Bronchus fibroblast of lung (primary cell): ENCODE measurements at places on chromosomes 13 and 19. TPM values are rescaled to one million over a fixed set of nuclear protein-coding genes. Genes with fewer than 3 reads are reported as not detected.

The ZNF846 gene
- total RNA-seq: 3.1 and 4.7 TPM in 2 replicates

The THSD8 gene
- not detected in 2 replicates for total RNA-seq

The CNN1 gene
- 9.1 and 9.2 TPM in 2 replicates for total RNA-seq

The GPR4 gene
- total RNA-seq: under 0.01 and 0.17 TPM in 2 replicates

The MIA gene
- not detected in 2 replicates for total RNA-seq

The C19orf18 gene
- total RNA-seq: not detected in 2 replicates

The PCDH20 gene
- total RNA-seq: not detected in 2 replicates

The PCP2 gene
- not detected in 2 replicates for total RNA-seq

The ATP4B gene
- not detected in 2 replicates for total RNA-seq

The ATP4A gene
- total RNA-seq: not detected in 2 replicates

The BRSK1 gene
- total RNA-seq: 4.9 and 5.8 TPM in 2 replicates

The ABCA7 gene
- 2.8 and 3.0 TPM in 2 replicates for total RNA-seq

The RHPN2 gene
- 2.1 and 2.9 TPM in 2 replicates for total RNA-seq

The TDRD12 gene
- total RNA-seq: 0.15 and 0.17 TPM in 2 replicates

The ZNF208 gene
- total RNA-seq: not detected in 2 replicates

The PRR19 gene
- total RNA-seq: 0.84 and 1.0 TPM in 2 replicates

The FKRP gene
- 19.5 and 29.6 TPM in 2 replicates for total RNA-seq

The SLC6A16 gene
- 0.59 TPM in 1 of 2 replicates, not detected in the other for total RNA-seq

The TMEM59L gene
- under 0.01 TPM in 1 of 2 replicates, not detected in the other for total RNA-seq

The FAM83E gene
- 0.45 and 0.50 TPM in 2 replicates for total RNA-seq

The MBD3L2 gene
- total RNA-seq: not detected in 2 replicates

The IL11 gene
- 2.4 and 10.4 TPM in 2 replicates for total RNA-seq

The KLK12 gene
- total RNA-seq: not detected in 2 replicates

The FBXO27 gene
- 2.7 and 3.6 TPM in 2 replicates for total RNA-seq

The LILRB3 gene
- not detected in 2 replicates for total RNA-seq

The PALM3 gene
- total RNA-seq: 0.15 and 0.17 TPM in 2 replicates

The IFNL4 gene
- not detected in 2 replicates for total RNA-seq

The ZNF333 gene
- 7.6 and 11.7 TPM in 2 replicates for total RNA-seq

The ICAM4 gene
- 3.9 and 4.6 TPM in 2 replicates for total RNA-seq

The ZNF723 gene
- not detected in 2 replicates for total RNA-seq

The ZSCAN5C gene
- total RNA-seq: not detected in 2 replicates

The MAP4K1 gene
- under 0.01 and 0.34 TPM in 2 replicates for total RNA-seq

The ZNF724 gene
- total RNA-seq: 8.2 and 9.2 TPM in 2 replicates

The TEX29 gene
- total RNA-seq: not detected in 2 replicates

The GRIN2D gene
- total RNA-seq: 0.15 and 0.34 TPM in 2 replicates

The BRD4 gene
- 13.8 and 14.0 TPM in 2 replicates for total RNA-seq

The NUDT19 gene
- 6.2 and 7.6 TPM in 2 replicates for total RNA-seq

The SIAH3 gene
- total RNA-seq: under 0.01 TPM in 1 of 2 replicates, not detected in the other

The ANKLE1 gene
- total RNA-seq: 1.5 TPM in 2 replicates

The KLHL26 gene
- total RNA-seq: 2.8 and 3.4 TPM in 2 replicates

The REX1BD gene
- total RNA-seq: 73.0 and 79.5 TPM in 2 replicates

The FCHO1 gene
- total RNA-seq: 1.0 and 1.8 TPM in 2 replicates

The PBX4 gene
- total RNA-seq: 1.2 and 3.2 TPM in 2 replicates

The HSPB6 gene
- total RNA-seq: 20.1 and 22.5 TPM in 2 replicates

The TMEM38A gene
- 0.34 and 0.74 TPM in 2 replicates for total RNA-seq

The SYNE4 gene
- 0.15 and 0.17 TPM in 2 replicates for total RNA-seq

The FFAR2 gene
- not detected in 2 replicates for total RNA-seq

The FBL gene
- 198 and 238 TPM in 2 replicates for total RNA-seq

The SOHLH2 gene
- 0.34 and 1.0 TPM in 2 replicates for total RNA-seq

The TEX101 gene
- not detected in 2 replicates for total RNA-seq

The NAPSA gene
- 0.45 TPM in 1 of 2 replicates, not detected in the other for total RNA-seq

The AXL gene
- 379 and 401 TPM in 2 replicates for total RNA-seq

The MPND gene
- total RNA-seq: 3.5 and 4.8 TPM in 2 replicates

The SLC17A7 gene
- total RNA-seq: not detected in 2 replicates

The F2RL3 gene
- total RNA-seq: not detected in 2 replicates

The SDHAF1 gene
- 20.0 and 20.5 TPM in 2 replicates for total RNA-seq

The PEG3 gene
- 0.84 and 1.6 TPM in 2 replicates for total RNA-seq

The FPR2 gene
- not detected in 2 replicates for total RNA-seq
